Left lobe of liver (tissue), 2 donors: ENCODE measurements at places on chromosomes 11 and 22. TPM values are rescaled to one million over a fixed set of nuclear protein-coding genes. Genes with fewer than 3 reads are reported as not detected.

OR8D1 gene
- not detected for total RNA-seq

CBX7 gene
- total RNA-seq: 15.7 TPM

GGTLC2 gene
- total RNA-seq: not detected

BATF2 gene
- total RNA-seq: 2.4 TPM

APOL5 gene
- total RNA-seq: not detected

ARHGAP32 gene
- total RNA-seq: 10.7 TPM

DGCR2 gene
- 30.5 TPM for total RNA-seq

SNAP29 gene
- total RNA-seq: 24.6 TPM

CASP5 gene
- total RNA-seq: not detected

ADM2 gene
- 1.3 TPM for total RNA-seq

NRGN gene
- 1.4 TPM for total RNA-seq

TMPRSS6 gene
- total RNA-seq: 107 TPM

PKDREJ gene
- total RNA-seq: 0.05 TPM

UBQLNL gene
- total RNA-seq: 0.23 TPM

IFITM1 gene
- total RNA-seq: 29.2 TPM

CBLIF gene
- total RNA-seq: not detected

IL10RA gene
- 7.8 TPM for total RNA-seq

HSPB2 gene
- 0.13 TPM for total RNA-seq

OR5AS1 gene
- total RNA-seq: not detected
